ENCODE measurements at places on chromosomes 7 and 10.

DNA sequence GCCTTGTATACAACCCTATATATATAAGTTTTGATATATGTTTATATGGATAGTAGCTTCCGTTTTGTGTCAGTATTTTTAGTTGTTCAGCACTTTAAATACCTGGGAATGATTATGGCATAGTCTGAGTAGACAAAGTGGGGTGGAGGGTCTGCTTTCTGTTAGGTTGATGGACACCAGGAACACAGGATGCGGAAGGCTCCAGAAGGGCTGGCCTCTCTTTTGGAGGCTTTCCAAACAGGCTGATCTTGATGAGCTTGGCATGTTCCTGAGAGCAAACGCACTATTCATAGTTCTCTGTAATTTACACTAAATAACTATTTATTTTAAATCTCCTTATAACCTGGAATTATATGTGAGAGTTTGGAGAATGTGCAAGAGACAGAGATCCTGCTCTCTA, 12.7 kb downstream of the AKR1E2 start:
- DNase-seq: no peak

- no peak for DNase-seq
Measured at GRCh38 chr10:771647-772046, 82.2 kb upstream of the DIP2C start.

DNA sequence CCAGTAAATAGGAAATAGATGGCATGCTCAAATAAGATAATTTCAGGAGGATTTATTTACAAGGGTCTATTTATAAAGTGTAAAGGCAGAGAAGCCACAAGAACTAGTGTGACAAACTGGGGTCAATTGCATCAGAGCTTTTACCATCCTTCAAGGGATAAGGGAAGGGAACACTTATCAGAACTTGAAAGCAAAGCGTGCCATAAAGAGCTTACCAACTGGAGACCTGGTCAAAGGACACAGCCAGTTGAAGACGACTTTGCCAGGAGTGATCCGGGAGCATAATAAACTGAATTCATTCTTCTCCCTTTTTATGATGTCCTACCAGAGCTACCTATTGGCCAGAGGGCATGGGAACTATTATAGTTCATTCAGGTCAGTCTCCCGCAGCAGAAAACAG, 3.2 kb upstream of the PPP1R3A start:
- DNase-seq: no peak

GRCh38 chr7:44136731-44137130, 4.4 kb downstream of the MYL7 start:
- DNase-seq: no peak

DNA sequence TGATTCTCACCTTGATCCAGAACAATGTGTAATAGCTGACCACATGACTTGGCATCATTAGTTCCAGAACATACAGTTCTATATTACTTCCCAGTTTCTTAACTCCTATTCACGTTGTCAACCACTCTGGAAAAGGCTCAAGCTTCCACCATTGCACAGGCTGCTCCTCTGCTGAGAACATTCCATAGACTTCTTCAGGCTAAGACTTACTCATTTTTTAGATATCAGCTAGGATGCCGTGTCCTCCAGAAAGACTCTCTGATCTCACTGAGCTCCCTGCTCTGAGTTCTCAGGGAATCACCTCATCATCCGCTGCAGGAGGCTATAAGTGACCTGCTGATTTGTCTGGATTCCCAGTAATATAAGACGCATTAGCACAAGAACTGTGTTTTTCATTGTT, 73.1 kb downstream of the HTR7 start:
- DNase-seq: no peak
